ENCODE measurements at places on chromosomes 1 and 21.

DNA sequence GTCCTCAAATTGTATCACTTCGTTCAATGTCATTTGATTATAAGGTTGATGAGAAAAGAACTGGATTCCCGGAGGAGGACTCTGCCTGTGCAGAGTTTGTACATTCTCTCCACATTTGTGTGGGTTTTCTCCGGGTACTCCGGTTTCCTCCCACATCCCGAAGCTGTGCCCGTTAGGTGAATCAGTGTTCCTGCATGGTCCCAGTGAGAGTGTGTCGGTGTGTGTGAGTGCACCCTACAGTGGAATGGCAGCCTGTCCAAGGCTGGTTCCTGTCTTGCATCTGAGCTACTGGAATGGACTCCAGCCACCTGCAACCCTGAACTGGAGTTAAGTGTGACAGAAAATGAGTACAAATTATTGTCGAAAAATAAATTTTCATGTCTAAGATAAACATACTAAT, 92.2 kb upstream of the KCTD3 start:
- no peak for DNase-seq

DNA sequence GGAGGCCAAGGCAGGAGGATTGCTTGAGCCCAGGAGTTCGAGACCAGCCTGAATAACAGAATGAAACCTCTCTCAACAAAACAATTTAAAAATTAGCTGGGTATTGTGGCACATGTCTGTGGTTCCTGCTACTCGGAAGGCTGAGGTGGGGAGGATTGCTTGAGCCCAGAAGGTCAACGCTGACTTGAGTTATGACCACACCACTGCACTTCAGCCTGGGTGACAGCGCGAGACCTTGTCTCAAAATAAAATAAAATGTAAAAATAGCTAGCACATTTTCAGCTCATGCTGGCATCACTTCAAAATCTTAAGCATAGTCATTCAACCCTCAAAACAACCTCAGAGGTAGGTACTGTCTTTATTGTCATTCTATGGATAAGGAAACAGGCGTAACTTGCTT, 6.4 kb downstream of the JAK1 start:
- DNase-seq, result no peak

GRCh38 chr1:10530756-10531495, 56.2 kb downstream of the PEX14 start:
- DNase-seq, result no peak

GRCh38 chr1:82517586-82517985, 716.9 kb downstream of the ADGRL2 start:
- DNase-seq, result no peak

DNA sequence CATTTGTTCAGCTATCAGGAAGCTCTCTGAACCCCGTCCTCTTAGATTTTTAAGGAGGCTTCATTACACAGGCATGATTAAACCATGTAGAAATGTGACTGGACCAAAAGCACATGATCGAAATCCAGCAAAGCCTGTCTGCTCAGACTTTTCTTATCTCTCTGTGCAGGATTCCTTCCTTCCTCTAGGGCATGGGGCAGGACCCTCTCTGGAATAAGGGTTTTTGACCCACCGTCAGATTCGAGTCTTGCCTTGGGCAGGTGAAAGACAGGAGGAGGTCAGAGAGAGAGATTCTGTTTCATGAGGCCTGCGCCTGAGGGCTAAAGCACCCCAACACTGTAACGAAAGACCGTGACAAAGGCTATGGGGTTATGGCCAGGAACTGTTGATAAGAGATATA, 136.8 kb downstream of the RHOU start:
- DNase-seq, result no peak

DNA sequence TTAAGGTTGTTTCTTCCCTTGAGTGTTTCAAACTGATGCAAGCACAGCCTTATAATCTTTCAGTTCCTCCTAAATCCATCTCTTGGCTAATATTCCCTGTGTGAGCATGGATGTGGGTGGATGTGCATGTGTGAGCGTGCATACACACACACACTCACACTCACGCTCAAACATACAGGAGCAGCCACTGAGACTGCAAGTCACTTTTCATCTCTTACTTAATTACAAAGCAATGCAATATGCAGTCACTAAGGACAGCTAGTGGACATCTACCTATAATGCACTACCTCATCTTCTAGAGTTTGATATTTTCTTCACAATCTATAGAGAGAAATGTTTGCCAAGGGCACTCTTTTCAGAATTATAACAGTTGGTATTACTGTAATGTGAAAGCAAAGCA, 1.4 kb downstream of the ESRRG start:
- DNase-seq, result no peak

GRCh38 chr1:7975212-7975865, 13.8 kb downstream of the PARK7 start:
- peak; percentile 45 for DNase-seq

DNA sequence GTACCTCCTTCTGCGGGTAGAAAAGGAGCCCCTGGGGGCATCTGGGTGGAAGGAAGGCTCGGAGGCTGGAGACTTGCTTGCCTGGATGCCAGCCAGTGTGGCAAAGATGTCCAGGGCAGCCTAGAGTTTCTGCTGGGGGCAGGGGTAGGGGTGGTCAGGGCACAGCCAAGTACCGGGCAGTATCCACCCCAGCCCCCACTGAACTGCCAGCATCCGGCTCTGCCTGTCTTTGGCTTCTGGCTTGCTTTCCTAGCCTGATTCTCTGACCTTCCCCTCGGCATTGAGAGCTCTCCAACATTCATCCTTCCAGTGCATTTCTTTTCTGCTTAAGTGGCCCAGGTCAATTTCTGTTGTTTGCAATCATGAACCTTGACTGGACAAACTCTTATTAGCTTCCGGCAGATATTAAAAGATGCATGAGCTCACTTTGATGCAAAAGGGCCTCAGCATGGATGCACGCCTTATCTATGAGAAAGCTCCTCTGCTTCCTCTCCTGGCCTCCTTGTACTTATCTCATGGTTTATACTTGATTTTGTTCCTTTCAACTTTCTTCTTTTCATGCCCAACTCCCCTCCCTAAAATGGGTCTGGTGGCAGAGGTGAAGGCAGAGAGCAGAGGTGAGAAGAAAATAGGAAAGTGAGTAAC, 116.9 kb downstream of the HLCS start:
- DNase-seq, result no peak

DNA sequence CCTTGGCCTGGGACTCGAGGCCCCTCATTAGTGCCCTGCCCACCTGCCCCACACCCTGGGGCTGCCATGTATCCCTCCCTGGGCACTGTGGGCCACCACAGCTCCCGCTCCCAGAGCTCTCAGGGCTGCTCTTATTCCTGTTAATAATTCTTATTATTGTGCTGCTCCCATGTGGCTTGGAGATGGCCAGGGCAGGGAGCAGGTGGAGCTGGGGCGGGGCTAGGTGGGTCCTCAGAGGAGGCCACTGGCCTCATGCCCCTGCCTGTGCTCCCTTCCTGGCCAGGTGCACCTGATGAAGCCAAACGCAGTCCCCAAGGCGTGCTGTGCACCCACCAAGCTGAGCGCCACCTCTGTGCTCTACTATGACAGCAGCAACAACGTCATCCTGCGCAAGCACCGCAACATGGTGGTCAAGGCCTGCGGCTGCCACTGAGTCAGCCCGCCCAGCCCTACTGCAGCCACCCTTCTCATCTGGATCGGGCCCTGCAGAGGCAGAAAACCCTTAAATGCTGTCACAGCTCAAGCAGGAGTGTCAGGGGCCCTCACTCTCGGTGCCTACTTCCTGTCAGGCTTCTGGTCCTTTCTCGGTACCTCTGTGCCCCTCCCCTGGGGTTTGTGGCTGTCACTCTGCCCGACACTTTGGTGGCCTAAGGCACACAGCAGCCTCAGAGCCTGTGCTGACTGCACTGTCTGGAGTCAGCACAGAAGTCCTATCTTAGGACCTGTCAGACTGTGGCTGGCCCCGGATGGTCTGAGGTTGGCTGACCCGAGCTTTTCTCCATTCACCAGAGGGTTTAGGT, 34.1 kb downstream of the BMP8A start:
- no peak for DNase-seq

DNA sequence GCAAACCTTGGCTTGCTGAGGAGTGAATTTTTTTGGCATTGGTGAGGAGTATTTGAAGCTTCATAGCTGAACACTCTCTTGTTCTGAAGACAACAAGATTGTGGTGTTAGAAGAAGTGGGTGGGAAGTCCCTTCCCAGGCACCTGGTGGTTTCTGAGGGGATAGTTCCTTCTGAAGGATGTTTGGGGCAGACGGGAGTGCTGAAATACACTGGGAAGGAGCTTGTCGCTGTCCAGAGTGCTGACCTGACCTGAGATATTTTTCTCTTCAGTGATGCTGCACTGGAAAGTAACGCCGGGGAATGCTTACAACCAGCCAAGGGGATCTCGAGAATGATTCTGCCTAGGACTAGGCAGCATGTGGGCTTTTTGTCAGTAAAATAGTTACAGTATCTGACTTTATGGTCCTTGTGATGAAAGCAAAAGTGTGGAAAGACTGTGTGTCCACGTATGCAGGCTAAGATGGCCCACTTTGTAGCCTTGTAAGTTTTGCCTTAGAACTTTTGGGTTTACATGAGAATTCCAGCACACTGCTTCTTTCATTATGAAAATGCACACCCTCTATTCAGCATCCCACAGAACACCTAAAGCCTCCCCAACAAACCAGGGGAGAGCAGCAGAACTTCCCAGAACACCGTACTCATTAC, 33.1 kb upstream of the NFASC start:
- DNase-seq, result no peak

- DNase-seq, result no peak
Measured at GRCh38 chr1:119910618-119911017, 14.3 kb upstream of the ADAM30 start.

DNA sequence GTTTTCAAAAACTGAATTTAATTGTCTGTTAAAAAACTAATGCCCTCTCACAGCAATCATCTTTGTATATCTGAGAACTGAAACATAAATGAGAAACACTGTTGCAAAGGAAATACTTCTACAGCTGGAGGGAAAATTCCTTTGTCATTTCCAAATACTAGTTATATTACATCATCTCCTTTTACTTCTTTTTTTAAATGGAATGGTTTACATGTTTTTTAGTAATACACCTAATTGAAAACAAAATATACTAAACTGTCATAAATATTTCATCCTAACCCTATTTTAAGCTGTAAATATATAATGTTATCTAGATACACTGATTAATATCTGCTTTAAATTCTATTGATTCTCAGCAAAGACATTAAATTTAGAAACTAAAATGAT, 19.1 kb downstream of the CDC42BPA start:
- DNase-seq, result no peak

DNA sequence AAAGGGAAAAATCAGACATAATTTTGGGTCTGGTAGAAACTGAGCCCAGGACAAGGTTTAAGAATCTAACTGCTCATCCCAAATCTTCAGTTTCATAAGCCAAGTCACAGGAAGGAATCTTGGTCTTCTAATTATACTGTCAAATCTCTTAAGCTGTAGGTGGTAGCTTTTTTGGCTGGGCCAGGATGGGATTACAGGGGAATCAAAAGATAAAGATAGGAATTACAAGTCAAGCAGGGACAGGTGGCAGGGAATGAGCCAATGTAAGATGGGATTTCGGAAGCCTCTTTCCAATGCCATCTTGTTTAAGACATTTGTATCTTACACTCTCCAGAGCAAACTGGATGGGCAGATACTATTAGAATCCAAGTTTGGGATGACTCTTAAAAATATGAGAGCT, 383.5 kb downstream of the KCNH1 start:
- no peak for DNase-seq

DNA sequence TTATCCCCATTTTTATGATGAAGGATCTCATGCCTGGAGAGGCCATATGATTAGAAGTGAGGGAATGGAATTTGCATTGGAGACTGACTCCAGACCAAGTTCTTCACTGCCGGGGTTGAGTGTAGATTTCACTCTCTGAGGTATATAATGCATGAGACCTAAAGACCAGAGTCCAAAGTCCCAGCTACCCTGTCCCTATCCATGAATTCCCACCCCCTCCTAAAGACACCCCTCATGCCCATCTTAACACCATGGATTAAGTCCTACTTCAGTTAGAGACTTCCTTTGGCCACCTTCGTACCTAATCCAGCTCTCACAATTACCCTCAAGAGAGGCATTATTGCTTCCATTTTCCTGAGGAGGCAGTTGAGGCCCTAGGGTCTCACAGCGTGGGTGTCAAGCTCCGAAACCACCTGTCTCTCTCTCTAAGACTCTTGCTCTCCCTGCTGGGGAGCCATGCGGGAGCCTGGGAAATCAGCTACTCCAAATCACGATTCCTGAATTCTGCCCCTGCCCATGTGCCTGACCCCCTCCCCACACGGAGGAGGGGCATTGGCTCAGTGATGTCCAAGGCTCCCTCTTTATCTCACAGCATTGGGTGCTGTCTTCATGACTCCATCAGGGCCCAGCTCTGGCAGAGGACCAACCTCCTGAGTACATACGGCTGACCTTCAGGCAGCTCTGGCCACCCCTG, 11.7 kb upstream of the FOXO6 start:
- DNase-seq, result no peak

DNA sequence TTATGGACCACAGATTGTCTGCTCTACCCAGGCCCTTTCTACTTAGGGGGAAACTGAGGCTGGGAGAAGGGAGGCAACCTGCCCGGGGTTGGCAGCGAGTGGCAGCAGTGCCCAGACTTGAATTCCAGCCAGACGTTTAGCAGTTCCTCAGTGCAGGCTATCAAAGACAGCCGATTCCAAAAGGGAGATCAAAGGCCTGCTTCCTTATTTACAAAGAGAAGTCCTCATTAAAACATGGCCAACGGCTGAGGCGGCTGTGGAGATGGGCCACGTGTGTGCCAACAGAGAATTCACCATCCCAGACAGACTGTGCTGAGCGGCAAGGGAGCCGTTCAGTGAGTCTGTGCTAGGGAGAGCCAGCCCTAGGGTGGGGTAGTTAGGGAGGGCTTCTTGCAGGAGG, 27.7 kb downstream of the C1QB start:
- DNase-seq, result no peak

- no peak for DNase-seq
Measured at GRCh38 chr1:39922251-39922688, 20.6 kb upstream of the MYCL start.

DNA sequence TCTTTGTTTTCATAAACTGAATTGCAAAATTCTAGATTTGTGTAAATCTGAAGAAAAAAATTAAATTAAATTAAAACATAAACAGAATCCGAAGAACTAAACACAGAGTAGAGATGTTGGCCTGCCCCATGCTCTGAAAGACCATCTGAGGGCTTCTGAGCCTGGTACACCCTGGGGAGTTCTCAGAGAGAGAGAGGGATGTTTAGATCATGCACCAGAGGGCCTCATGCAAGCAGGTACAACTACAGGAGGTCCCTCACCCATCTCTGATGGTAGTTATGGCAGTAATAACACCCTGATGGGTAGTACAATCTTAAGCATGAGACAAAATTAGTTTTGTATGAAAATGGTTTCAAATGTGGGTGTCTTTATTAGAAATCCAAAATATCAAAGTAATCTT, 127.7 kb downstream of the TGFB2 start:
- no peak for DNase-seq

DNA sequence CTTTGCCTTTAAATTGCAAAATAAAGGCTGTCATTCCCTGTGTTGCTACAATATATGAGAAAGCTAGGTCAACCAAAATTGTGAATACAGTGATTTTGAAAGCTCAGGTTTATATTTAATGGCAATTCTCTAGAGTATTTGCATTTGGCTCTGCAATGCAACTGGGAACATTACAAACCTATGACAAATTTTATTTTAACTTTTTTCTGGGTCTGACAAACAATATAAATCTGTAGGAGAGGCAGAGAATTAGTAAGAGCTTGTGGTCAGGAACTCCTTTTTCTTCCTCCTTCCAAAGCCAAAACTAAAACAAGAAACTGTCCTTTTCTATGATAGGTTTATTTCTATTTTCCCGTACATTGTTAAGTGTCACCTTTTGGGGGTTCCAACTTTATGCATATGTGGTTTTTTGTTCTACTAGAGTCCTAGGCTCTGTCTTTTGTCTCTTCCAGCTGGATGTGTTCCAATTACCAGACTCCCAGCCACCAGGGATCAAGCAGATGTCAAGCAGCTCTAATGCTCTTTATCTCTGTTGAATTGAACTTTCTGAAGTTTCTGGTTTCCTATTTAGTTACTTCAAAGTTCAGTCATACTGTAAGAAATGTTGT, 106.9 kb downstream of the ASH1L start:
- DNase-seq, result no peak
